ENCODE measurements at places on chromosomes 2 and 18.

DNA sequence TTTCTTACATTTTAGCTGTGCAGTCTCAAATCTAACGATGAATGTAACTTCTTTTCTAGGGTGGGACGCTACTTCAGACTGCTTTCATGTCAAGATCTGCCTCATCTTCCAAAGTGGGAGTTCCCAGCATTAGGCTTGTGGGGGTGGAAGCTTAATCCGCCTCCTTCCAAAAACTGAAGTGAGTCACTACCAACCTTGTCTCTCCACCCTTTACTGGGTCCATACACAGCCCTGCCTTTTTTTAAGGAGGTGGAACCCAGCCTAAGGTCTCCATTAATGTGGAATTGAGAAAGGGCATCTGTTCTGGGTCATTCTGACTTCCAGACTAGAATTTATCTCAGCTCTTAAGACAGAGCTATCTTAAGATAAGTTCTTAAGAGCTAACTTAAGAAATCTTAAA is 42.0 kb upstream of the NFE2L2 start:
- no peak for DNase-seq

DNA sequence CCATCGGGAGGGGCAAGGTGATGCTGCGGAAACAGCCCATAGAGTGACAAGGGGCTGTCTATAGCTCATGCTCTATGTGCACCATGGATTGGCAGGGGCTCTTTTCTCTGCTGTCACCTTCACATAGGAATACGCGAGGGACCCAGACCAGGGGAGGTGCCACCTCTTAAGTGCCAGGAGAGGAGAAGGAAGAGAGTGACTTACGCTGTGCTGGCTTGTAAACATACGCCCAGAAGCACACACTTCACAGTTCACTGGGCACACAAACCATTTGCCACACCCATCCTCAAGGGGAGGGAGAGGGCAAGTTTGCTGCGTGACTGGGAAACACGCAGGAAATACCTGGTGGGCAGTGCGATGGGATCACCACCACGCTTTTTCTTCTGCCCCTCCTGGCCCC is 65.1 kb upstream of the GPR45 start:
- no peak for DNase-seq

GRCh38 chr2:7812231-7812995 is 869.4 kb upstream of the ID2 start:
- no peak for DNase-seq

DNA sequence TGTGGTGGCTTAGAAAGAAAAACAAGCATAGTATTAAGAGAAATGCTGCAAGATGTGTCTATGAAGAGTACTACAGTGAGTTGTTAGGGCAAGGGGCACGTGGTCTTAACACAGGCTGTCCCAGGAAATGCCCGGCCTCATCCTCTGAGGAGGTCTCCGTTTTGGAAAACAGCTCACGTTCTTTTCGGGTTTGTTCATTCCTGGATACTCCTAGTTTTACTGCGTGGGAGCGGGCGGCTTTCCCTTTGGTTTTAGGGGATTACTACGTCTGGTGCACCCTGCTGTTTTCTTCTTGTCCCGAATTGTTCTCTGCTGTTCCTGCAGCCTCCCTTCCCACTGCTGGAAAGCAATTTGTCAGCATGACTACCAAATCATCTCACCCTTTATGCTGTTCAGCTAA is 55.5 kb upstream of the RAB6D start:
- DNase-seq: no peak

Data from muscle of arm (tissue), 14 donors.